NCI-H510A treated with DMSO at 0.1 percent for 48 hours (cell line): ENCODE measurements at places on chromosomes 2 and 18.

DNA sequence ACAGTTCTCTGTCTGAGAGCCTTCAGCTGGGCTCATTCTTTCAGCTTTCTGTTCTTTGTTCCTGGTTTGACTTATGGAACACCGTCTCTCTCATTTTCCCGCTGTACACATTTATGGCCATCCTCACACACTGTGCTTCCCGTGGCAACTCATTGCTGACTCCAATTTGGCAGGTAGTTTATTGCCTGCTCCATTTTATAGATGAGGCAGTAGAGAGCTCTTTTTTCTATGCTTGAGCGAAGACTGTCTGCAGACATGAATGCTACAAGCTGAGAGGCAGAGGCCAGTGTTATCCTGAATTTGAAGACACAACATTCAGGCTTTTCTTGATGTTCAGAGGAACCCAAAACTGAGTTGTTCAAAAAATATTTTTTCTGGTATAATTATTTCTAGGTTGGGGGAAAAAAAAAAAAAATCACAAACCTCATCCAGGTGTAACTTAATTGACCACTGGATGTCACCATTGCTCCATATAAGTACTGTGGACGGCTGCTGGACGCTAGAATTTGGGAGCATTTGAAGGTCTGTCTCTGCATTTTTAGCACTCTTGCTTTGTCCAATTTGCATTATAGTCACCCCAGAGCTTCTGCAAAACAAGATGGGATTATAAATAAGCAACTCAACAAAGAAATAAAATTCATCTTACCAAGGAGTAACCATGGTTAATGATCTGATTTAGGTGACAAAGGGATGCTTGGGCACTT lies 83.5 kb downstream of the HRH4 start:
- DNase-seq: peak; percentile 15

- no peak for DNase-seq
These were observed 60.2 kb downstream of the DNMT3A start for GRCh38 chr2:25281522-25281921.

- DNase-seq: no peak
These were observed 35.5 kb downstream of the LIPG start for GRCh38 chr18:49597157-49597931.

DNA sequence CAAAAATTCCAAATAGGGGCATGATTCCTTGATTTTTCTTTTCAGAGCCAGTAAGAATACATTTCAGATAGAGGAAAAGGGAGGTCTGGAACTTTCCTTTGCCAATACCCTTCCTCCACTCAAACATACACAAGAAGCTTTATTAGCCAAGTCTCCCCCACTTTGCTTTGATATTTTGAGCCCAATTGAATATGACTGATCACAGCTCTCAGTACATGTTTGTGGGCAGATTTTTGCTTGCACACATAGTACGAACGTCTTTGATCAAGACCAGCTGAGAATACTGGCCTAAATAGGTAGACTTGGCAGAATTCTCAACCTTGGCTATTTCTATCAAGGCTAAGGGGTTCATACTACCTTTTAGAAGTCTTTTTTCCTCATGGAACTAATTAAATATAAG lies 148.8 kb upstream of the PGAP1 start:
- DNase-seq: no peak

DNA sequence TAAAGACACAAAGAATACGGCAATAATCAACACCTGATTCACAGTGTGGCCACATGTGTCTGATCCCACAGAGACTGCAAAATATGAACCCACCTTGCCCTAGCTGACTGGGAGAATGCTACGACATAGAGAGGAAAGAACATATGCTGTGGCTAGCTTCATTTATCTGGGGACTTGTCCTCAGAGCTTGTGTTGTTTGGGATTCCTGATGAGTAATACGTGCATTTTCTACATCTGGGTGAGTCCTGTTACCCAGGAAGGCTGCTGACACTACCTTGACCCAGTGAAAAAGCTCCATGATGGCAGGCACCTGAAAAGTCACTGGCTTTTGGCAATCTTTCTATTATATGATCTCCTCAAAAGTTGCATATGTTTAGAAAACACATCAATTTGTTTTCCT lies 427.7 kb upstream of the LYPD1 start:
- DNase-seq: no peak

- DNase-seq: no peak
These were observed 13.4 kb downstream of the ATP8B1 start for GRCh38 chr18:57789759-57790158.

DNA sequence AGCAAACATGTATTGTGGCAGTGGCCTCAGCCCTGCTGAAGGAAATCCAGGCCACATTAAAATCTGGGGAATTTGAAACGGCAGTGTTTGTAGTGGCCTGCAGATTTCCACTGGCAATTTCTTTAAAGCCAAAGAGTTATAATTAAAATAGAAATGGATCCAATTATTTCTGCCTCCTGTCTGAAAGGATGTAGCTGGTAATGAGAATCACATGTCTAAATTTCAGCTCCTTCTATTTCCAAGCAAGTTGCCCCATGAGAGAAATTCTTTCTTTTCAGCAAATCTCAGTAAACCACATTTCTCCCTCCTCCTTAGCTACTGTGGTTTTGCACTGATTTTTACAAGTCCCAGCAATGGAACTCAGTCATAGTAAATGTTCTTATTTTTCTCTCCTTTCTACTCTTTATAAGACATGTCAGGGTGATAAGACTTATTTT lies 55.4 kb upstream of the ZNF396 start:
- no peak for DNase-seq

DNA sequence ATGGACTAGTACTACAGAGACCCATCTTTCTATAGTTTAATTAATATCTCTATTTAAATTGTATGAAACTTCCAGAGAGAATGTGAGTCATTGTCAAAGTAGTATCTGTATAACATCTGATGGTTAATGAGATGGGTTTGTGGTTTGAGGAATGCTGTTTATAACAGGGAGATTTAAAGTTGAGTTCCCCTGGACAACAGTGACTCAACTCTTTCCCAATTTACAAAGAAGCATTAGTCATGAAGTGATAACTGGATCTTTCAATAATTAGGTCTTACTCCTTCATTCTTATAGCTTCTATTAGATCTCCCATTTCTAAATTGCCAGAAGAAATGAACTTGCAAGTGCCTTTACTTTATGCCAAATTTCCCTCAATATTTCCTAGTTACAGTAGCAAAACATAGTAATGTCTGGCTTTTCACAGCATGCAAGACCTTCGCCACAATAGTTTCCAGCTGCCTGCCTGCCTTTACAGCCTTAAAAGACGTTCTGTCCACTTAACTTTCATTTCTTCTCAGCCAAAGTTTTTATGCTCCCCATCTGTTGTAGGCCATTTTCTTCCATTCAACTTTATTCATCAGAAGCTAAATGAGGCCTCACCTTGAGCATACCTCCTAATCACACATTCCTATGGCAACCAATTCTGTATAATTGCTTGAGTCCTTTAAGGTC lies 47.7 kb upstream of the WDR75 start:
- no peak for DNase-seq

GRCh38 chr2:162282765-162283425 lies 35.6 kb downstream of the IFIH1 start:
- no peak for DNase-seq

DNA sequence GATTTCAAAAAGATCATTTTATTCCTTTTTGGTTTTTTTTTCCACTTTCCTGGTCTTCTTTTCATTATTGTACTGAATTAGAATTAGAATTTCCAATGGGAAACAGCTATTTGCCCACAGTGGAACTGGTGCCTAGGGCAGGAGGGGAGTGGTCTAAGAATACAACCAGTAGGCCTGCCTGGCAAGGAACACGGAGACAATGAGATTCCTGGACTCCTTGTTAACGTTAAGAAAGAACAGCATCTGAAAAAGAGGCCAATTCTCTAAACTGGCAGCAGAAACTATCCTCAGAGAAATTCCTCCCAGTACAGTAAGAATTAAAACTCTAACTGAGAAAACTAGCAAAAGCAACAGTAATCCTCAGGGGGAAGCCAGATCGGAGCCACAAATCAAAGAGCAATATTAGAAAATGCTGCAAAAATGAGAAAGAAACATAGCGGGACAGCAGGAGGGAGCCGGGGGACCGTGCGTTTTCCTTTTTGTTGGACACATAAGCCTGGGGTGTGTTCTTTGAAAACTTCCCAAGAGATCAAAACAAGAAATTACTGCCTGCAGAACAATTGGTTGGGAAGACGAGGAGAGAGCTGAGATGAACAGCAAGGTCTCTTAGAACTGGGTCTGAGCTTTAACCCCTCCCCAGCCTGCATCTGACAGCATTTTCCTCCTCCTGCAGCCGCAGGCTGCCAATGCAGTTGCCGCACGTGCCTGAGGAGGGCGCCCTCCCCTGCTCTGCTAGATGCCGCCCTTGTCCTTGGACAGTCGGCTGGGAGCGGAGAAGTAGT lies 776.0 kb downstream of the TSN start:
- DNase-seq: no peak

DNA sequence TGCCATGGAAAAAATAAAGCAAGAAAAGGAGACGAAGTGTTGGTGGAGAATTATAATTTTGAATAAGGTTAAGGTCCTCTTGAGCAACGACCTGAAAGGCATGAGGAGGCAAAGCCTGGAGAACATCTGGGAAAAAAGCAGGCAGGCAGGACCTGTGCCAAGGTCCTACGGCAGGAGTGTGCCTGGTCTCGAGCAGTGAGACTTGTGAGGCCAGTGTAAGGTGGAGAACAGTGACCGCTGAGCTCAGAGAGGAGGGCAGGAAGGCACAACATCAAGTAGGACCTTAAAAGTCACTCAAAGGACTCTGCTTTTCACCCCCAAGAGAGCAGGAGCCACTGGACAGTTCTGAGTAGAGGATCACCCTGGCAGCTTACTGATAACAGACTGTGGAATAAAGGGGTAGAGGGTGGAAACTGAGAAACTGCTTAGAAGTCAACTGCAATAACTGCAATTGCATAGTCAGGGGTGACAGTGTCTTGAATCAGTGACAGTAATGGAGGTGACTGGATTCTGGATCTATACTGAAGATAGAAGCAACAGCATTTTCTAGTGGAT lies 3.5 kb downstream of the NOL10 start:
- DNase-seq: no peak

- no peak for DNase-seq
These were observed 9.2 kb downstream of the RNU4ATAC start for GRCh38 chr2:121539750-121540469.

DNA sequence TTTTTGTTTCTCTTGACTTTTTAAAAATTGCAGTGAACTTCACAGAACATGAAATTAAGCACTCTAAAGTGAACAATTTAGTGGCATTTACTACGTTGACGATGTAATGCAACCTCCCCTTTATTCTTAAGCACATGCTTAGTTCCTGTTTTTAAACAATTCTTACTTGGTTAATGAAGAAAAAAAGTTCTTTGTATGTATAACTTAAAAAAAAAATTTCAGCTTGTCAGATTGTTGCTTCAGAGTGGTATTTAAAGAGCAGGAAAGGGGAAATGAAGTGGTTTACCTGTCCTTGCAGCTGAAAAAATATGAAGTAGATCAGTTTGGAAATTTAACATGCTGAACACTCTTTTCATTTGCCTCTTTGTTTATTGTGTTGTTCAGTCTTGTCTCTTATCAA lies 95.7 kb upstream of the RASGRP3 start:
- no peak for DNase-seq

- DNase-seq: no peak
These were observed 1094.9 kb downstream of the LRP1B start for GRCh38 chr2:141035846-141036420.

DNA sequence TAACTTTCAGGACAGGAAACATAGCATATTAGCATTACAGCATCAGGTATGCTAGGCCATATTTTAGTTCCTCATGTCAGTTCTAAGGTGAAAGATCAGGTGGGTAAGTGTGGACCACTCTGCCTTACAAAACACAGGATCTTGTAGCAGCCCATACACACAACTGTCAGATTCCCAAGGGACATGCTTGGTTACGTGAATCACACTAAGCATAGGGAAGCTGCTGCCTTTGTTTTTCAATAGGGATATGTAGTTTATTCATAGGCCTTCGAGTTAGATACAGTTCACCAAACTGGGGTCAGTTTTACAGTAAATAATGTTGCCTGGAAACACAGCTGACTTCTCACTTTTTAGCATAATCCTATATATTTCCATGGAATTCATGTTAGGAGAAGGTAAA lies 116.1 kb upstream of the OTX1 start:
- DNase-seq: no peak

DNA sequence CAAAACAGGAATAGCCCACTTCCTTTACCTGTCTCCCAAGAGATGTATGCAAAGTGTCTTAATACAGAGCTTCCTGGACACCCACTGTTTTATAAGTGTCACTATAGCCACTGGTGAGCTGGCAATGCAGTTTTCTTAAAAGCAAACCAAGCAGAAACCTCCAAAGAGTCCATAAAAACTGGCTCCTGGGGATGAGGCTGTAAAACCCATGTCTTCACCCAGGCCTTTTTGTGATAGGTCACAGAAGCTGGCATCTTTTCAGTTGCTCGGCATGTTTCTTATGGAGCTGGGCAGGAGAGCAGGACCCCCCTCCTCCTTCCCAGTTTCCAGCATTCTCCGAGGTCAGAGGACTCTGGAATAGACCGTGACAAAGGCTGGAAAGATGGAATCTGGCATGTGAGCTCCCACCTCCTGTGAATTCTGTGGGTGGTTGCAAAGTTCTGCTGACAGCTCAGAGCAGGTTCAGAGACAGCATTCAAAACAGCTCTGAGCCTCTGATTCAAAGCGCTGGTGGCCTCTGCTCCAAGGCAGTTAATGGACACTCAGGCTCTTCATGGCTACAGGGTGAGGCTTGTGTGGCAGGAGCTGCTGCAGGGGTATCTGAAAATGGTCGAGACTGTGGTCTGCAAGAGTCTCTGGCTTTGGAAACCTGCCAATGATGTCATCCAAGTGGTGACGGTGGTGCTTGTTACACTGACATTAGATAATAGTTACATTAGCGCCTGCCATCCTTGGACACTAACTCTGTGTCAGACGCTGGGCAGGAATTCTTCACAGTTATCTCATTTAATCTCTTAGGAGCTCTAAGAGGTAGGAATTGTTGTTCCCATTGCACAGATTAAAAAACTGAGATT lies 283.4 kb downstream of the CLIP4 start:
- no peak for DNase-seq

GRCh38 chr2:196988639-196989038 lies 62.1 kb upstream of the PGAP1 start:
- no peak for DNase-seq

- DNase-seq: no peak
These were observed 998 bp upstream of the SLC66A3 start for GRCh38 chr2:11154016-11154922.

GRCh38 chr2:73979021-73979420 lies 5.7 kb upstream of the TET3 start:
- DNase-seq: no peak

GRCh38 chr2:37168217-37168981 lies 11.6 kb upstream of the EIF2AK2 start:
- peak; percentile 27 for DNase-seq

DNA sequence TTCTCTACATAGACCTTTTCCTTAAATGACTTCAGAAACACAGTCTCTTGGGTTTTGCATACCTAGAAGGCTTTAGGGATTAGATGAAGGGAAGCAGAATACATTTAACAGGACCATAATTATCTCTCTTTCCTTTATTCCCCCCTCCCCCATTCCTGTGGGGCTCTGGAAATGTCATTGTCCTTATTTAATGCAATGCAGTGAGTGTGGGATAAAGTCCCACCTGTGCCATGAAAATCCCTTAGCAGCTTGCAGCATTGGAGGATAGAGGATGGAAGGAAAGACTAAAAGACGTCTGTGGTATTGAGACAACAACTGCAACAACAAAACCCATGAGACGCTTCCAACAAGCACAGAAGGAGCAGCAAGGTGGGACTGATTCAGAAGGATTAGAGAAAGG lies 117.8 kb upstream of the DCC start:
- no peak for DNase-seq

- peak; percentile 25 for DNase-seq
These were observed 90.6 kb upstream of the ARL4C start for GRCh38 chr2:234587341-234588053.

GRCh38 chr2:218622606-218623365 lies 15.1 kb downstream of the PLCD4 start:
- no peak for DNase-seq

- no peak for DNase-seq
These were observed 55.2 kb upstream of the STON1 start for GRCh38 chr2:48474574-48475298.
